Germinal center (tissue), 1 donor: ENCODE measurements at places on chromosomes 13 and 19.
A peak's percentile ranks its signal among the peaks of the same experiment; 100 is the strongest.

DNA sequence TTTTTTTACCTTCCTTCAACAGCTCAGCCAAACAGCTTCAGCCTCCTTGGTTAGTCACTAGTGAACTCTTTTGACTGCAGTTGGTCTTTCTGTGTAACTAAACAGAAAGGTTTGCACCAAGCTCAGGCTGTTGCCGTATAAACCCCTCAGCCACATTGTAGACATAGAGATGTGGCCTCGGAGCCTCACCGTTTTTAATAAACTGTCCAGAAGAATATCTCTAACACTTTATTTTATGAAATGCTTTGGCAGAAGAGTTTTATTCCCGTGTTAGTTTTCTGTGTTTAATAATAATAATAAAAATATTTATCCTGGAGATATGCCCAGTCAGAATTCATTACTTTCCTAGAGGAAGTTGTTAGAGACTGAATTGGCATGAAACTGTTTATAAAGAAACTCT is 171.7 kb upstream of the MAB21L1 start:
- no peak for DNase-seq

- DNase-seq, result no peak
These were observed 2.8 kb downstream of the OR2Z1 start for GRCh38 chr19:8724276-8724675.

DNA sequence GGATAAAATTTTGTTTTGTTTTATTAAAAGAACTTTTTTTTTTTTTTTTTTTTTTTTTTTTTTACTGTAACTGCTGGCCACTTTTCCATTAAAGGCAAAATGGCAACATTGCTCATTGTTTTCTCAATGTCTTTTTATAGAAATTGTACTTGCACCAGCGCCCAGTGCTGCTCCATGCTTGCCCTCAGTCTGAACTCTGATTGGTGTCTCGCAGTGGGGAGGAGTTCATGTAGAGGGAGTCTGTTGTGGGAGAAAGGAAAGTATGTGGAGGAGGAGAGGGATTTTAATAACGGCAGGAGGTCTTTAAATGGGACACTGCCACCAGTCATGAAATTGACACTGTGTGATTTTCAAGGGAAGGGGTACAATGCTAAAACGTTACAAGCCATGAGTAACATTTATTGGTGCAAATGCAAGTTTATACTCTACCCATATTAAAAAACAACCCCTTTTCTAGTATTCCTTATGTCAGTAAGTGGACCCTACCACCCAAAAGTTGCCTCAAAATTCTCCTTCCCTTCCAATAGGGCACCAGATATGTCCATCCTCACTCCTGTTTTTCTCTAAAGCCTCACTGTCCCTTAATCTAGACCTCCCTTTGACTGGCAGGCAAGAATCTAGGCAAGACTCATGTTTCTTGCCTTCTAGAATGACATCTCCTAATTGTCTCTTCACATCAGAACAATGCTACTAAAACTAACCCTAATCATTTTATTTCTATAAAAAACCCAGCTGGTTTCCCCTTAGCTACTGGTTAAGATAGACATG is 3.2 kb downstream of the RASL11A start:
- DNase-seq, result no peak

DNA sequence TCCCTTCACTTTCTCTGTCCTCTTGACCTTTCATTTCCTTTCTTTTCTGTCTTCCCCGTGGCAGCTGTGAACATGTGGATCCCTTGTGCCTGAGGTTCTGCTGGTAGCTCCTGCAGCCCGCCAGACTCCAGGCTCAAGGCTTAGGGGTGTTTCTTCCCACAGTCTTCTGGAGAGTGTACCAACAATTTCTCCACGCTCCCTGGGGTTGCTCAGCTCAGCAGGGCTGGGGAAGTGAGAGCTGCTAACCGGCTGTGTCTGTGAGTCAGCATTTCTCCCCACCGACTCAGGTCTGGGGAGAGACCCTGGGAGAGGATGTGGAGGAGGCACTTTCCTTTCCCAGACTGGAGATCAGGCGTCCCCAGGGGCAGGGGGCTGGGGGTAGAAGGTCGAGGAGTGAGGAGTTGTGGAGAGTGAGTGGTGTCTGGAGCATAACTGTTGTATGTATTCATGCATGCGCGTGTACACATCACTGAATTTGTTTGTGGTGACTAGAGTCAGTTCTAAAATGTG is 193.6 kb downstream of the KCNRG start:
- DNase-seq, result peak; percentile 39

- DNase-seq, result no peak
These were observed 130.6 kb downstream of the DLEU7 start for GRCh38 chr13:50712881-50713280.

GRCh38 chr13:68190818-68191217 is 960.7 kb upstream of the PCDH9 start:
- no peak for DNase-seq

DNA sequence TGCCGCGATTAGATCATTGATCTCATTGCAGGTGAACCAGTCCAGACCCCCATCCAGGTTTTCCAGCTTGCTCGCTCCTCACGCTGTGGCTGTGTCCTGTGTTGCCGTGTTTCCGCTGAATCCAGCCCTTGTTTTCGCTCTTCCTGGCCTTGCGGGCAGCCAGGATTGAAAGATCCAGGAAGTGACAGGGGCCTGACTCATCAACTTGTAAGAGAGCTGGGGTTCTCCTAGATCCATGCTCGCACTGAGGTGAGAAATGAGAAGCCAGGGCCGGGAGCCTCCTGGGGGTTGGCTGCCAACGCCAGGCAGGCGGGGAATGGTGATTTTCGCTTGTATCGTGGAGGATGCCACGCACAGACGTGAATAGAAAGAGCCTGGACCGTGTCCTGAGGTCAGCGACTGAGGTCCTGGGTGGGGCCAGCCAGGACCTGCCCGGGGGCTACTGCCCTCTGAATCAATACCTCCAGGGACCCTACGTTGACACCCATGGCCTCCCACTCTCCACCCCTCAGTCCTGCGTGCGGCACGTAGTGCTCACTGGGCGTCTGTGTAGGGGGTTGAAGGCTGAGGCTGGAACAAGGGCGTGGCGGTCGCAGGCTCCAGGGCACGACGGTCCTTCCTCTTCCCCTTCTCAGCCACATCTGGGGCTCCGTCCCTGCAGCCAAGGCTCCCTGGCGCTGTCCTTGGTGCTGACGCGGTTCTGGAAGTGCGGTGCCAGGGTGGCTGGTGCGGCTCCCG is 7.3 kb upstream of the PTPRH start:
- peak; percentile 70 for DNase-seq

DNA sequence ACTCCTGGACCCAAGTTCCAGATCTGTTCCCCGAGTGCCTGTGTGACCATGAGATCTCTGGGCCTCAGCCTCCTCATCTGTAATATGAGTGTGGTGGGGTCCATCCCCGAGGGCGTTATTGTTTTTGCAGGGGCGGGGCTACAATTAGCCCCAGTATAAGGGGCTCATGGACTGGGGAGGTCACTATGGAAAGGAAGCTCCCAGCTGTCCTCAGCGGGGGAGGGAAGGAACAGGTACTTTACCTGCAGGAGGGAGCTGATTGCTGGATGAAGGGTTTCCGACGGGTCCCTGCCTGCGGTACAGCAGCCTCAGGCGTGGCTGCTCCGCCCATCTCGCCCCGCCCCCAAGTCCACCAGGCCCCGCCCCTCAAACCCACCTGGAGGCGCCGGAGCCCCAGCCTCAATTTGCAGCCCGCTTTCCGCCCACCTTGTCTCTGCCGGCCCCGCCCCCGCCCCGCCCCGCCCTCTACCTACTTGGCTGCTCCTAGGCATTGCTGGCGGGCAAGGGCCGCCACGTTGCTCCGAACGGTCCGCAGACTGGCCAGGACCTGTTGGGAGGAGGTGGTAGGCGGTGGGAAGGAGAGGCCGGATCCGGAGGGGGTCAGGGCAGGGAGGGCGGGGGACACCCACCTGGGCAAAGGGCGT is 5.5 kb downstream of the PDE4C start:
- DNase-seq, result no peak

DNA sequence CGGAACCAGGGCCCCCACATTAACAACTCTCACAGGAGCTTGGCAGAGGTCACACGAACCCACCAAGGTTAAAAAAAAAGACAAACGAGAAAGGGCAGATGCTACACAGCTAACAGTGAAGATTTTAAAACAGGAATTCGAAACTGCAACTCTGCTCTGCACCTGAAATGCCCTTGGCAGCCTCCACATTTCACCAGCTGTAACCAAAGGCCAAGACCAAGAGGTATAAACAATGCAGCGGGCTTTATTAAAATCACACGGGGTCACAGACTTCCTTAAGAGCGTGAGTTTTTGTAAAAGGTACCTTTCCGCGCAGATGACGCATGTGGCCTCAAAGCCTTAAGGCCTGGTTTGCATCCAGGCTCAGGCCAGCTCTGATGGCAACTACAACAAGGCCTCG is 88.2 kb downstream of the STK24 start:
- peak; percentile 50 for DNase-seq

- DNase-seq, result peak; percentile 46
These were observed 8.3 kb downstream of the TNFRSF19 start for GRCh38 chr13:23578411-23579071.

GRCh38 chr19:50046649-50047503 is 21.1 kb downstream of the ZNF473 start:
- DNase-seq, result peak; percentile 36
